ENCODE measurements at places on chromosomes 6 and 20. TPM values are rescaled to one million over a fixed set of nuclear protein-coding genes. Genes with fewer than 3 reads are reported as not detected.
A peak's percentile ranks its signal among the peaks of the same experiment; 100 is the strongest.

GRCh38 chr6:57262488-57262887 lies 40.4 kb upstream of the RAB23 start:
- no peak for DNase-seq

DNA sequence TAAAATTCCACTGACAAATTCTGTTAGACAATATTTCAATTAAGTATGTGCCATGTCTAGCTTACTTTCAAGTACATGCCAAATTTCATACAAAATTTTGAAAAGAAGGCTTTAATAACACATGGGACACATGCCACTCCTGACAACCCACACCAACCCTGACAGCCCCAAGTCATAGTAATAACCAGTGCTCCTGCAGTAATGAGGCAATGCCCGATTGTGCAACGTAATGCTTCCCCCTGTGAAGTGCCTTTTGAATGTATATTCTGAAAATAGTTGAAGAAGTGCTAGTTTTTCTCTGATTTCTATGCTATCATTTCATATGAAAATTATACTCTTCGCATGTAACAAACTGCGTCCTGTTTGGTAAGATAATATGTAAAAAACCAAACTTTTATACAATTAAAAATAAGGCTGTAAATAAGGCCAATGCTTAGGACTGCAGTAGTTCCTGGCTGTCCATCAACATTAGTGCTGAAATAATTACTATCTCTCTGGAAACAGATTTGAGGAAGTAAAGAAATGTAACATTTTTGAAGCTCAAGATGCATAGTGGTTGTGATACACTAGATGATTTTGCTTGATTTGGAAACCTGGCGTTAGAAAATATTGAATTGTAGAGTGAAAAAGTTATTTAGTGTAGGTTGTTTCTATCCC lies 125.8 kb upstream of the BCLAF1 start:
- no peak for DNase-seq

The APOM gene
- 1.1 TPM for total RNA-seq

DNA sequence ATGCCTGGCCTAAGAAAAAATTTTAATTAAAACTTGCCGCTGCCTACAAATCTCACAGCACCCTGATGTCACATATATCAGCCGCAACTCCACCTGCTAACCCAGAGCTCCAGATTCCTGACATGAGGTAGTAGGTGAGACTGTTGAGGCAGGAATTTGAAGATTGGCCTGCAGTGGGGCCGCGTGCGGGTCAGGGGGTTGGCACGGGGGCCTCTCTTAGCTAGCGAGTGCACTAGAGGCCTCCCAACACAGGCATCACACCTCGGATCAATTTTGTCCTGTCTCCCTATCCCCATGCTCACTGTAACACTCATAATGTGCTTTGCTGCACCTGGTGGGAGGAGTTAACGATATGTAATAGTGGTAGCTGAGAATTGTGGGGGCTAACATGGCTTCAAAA lies 349.8 kb downstream of the CDC5L start:
- no peak for DNase-seq

The HDGFL1 gene
- total RNA-seq, result not detected

DNA sequence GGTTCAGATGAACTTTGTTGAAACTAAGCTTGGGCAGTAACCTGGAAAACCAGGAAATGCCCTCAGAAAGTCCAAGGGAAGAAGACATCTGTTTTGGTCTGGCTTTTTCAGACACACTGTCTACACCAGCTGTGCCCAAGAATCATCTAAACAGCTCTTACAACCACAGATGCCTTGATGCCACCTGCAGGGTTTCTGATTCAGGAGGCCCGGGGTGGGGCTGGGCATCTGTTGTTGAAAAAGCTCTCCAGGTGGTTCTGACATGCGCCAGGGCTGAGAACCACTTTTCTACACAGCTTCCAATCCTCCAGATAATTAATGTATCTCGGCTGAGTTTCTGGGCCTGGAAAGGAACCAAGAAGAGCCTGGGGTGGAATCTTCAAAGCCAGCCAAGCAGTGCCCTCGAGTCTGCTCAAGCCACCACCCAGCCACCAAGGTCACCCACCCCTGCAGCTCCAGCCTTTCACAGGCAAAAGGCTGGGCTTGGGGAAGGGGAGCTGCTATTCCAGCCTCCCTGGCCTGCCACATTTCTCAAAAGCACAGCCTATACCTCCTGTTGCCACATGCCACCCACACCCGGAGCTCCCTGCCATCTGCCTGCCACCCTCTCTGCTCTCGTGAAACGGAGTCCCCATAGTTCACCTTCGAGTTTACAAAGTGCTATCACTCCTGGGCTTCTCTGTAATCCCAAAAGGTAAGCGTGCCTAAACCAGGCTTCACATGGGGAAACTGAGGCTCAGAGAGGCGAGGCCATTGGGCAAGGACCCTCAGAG lies 9.4 kb downstream of the MDGA1 start:
- DNase-seq, result no peak

DNA sequence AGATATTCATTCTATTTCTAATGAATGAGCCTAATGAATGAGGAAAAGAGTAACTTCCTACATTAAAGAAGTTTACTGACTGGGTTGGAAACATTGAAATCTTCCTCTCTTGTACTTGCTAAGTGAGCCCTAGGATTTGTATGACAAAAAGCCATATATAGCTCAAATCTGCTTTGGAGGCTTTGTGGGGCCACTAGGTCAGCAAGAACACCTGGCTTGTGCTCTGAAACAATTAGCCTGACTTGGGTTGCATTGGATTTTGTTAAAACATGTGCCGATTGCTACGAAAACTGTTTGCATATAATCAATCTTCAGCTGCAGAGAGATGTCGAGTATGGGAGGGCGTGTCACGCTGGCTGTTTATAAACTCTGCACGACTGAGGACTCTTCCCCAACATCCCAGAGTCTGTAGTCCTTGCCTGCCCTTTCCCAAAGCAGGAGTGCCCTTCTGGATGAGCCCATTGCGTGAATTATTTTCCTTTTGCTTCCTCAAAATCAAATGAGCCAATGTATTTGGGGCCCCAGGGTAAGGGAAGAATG lies 684.8 kb downstream of the DHX35 start:
- DNase-seq, result no peak

- DNase-seq, result no peak
These were observed 339.2 kb downstream of the NKAIN2 start for GRCh38 chr6:124142852-124143251.

- DNase-seq, result no peak
These were observed 2.3 kb downstream of the DNAAF9 start for GRCh38 chr20:3405139-3405538.

DNA sequence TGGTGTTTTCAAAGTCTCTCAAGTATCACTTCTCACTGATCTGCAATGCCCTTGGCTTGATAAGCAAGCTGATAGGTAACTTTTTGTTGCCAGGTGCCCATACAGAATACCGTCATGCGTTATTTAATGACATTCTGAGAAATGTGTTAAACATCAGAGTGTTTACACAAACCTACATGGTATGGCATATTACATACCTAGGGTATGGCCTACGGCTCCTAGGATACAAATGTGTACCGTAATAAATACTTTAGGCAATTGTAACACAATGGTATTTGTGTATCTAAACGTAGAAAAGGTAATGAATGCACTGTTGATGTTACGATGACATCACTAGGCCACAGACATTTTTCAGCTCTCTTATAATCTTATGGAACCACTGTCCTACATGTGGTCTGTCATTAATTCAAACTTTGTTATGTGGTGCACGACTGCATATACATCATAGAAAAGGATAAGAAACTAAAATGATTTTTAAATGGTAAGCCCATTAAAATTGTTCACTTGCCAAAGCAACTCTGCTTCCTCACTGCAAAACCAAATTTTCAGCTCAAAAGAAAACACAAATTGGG lies 35.7 kb downstream of the CSNK2A1 start:
- no peak for DNase-seq

DNA sequence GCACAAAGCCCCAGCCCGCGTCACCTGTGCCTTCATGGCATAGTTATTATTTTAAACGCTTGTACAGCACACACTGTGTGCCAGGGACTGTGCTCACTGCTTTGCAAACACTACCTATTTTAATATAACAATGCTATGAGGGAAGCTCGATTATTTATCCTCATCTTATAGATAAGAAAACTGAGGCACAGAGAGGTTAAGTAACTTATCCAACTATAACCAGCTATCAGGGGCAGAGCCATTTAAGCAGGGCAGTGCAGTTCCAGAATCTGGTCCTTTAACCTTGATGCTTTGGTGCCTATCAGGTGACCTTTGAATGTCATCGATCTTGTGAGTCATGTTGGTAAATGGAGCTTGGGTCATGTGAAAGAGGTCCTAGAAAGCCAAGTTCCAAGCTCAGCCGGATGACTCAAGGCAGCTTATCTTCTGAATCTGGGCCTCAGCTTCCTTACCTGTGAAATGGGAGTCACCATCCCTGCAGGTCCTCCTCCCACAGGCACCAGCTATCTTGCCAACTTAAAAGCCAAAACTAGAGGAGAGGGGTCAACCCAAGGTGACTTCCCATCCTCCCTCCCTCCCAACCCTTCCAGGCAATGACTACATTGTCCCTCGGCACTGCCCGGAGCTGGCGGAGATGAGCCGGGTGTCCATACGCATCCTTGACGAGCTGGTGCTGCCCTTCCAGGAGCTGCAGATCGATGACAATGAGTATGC lies 56.4 kb upstream of the TTPAL start:
- DNase-seq, result no peak

The TLDC2 gene
- total RNA-seq, result not detected

DNA sequence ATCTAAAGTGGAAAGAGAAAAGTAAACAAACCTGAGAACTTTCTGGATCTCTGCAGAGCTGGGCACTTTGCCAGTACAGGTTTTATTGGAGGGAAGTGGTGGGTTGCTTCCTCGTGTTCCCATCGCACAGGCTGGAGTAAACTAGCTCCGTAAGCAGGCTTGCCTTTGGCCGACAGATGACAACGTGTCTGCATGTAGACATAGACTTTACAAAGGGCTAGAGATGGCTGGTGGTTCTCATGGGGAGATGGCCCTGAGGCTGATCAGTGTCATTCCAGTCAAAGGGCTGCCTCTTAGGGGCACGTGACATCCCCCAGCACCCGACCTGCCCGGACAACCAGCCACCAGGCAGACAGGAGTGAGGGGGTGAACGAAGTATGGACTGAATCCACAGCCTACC lies 98.8 kb downstream of the YTHDF1 start:
- DNase-seq, result no peak

DNA sequence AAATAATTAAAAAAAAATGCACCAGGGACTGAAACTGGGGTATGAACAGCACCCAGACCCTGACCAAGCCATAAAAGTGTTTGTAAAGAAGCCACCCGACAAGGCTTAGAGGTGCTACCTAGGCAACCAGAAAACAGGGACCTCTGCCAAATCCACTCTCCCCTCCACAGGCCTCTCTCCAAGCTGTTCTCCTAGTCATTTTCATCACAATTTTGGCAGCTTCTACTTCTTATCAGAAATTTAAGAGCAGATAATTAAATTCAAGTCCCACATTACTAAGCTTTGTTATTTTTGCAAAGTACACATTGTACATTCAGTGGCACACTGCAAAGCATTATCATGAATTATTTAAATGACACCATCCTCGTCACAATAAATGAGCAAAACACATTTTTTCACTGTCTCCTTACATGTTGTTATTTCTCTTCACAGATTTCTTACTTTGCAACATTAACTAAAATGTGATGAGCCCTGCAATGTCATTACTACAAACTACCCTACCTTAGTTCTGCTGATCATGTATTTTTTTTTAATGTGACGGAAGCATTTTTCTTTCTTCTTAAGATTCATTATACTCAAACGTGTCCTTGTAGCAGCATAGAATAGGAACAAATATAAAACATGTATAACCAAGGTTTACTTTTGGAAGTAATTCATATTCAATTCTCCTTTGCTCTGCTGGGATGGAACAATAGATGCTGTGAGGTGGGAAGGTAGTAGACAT lies 38.1 kb downstream of the ECT2L start:
- DNase-seq, result no peak

The SLC24A3 gene
- 0.04 TPM for total RNA-seq

GRCh38 chr6:138765896-138766655 lies 7.5 kb upstream of the CCDC28A start:
- no peak for DNase-seq

GRCh38 chr6:132388291-132388690 lies 13.0 kb downstream of the MOXD1 start:
- DNase-seq, result no peak

DNA sequence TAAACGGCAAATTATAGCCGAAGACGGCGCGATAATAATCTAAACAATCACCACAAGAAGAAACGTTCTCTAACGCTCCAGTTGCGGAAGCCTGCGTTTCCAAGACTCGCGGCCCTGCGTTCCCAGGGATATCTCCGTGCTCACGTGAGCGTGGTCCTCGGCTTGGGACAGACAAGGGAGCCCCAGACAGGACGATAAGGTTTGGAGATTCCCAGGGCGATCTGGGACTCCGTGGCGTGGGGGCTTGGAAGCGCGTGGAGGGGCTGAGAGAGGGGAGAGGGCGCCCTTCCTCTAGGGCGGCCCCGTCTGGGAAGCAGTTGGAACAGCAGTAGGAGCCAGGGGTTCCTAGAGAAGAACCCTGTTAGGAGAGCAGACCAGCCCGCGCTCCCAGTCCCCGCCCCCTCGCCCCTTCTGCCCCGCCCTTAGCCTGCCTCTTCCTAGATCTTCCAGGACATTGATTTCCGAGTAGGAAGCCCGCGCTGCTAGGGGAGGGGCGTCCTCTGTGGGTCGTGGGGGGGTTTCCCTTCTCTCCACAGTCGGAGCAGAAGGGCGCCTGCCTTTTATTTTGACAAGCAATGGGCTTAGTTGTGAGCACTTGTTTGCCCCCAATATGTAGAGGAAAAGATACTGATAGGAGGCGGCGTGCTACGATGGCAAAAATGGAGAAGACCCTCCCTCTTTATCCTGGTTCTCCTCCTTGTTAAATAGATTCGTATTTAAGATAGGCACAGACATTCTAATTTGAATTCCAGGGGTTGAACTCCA lies 10.6 kb downstream of the NRN1 start:
- DNase-seq, result peak; percentile 65
